Stimulated activated CD8-positive, alpha-beta memory T cell treated with anti-CD3 and anti-CD28 coated beads, Interleukin-4, amount 100 ng/mL, for 24 hours (primary cell): ENCODE measurements at places on chromosomes 7 and 10.
A peak's percentile ranks its signal among the peaks of the same experiment; 100 is the strongest.

GRCh38 chr10:71974489-71975021, 10.4 kb downstream of the CHST3 start:
- DNase-seq: peak; percentile 31

DNA sequence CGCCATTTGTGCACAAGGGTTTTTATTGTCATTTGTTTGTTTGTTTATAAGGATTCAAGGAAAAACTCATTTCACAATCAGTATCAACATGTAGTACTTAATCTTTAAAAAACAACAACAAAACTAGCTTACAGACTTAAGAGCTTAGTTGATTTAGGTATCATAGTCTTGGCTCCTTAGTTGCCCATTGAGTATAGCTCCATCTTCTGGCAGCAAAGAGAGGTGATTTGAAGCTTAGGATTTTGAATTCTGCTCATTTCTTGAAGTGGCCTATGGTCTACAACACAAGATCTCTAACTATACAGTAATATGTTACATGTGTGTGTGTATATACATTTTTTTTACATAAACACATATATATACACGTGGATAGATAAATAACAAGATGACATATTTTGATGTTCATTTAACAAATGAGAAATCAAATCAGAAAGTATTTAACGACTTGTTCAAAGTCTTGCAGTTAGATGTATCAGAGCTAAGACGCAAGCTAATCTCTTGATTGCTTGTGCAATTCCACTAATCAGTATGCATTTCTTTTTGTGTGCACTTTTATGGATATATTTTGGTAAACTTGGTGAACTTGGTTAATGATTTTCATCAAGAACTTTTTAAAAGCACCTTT, 307.3 kb downstream of the CAMK1D start:
- no peak for DNase-seq

- DNase-seq: no peak
Observed at GRCh38 chr10:75924309-75924902, 493.0 kb downstream of the LRMDA start.

- no peak for DNase-seq
Observed at GRCh38 chr7:155836216-155837125, 24.2 kb upstream of the SHH start.

DNA sequence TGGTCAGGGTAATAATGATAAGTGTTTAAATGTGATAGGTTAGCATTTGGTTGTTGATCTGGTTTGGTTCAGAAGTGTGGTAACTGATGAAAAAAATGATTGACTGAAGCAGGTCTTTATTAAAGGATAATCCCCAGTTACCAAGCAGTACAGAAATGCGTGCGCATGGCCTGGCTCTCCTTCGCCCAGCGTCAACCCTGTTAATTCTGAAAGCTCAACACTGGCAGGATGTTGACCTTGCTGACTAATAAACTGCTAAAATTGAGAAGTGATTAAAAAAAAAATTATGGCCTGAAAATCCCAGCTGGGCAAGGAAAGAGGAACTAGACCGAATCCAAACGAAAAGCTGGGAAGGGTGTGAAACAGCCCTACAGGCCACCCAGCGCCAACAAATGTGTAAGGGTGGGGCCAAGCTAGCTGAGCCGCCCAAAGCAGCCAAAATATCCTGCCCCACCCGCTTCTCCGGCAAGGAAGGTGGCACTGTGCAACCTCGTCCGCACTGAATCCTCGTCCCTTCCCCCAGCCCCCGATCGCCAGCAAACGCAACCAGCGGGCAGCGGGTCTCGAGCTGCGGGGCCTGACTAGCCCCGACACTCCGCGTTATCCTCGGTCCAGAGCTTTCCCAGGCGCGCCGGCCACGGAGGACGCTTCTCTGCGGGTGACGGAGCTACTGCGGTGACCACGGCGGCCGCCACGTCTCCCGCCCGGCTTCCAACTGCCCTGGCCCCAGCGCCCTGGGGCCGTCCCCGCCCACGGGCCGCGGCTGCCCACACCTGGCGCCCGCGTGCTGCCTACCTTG, 561 bp downstream of the SHTN1 start:
- no peak for DNase-seq

GRCh38 chr10:89093728-89094127, 103.1 kb downstream of the FAS start:
- no peak for DNase-seq

DNA sequence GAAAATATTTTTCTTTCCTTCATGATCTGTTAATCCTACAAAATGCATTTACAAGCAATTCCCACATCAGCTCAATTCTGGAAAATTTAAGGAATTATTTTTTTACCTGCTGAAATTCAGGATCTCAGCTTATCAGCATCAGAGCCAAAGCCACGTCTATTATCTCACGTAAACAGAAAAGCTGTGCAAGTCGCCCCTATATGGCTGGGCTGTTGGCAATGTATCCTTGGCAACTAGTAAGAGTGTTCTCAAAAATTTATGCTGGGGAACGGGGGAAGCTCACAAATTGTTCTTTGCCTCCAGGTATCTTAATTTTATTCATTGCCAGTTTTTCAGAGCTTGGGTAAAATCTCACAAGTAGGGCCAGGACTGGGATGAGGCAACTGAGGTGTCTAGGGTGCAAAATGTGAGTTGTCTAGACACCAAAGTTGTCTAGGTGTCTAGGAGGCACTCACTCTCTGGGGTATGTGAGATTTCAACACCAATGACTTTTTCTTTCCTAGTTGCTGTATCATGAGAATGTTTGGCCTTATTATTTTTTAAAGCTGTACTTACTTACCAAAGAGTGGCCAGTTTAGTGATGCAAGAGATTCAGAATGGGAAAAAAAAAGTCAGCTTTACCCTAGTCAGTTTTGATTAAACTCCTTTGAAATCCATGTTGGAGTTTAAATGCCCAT, 5.1 kb downstream of the GSTO2 start:
- DNase-seq: no peak

DNA sequence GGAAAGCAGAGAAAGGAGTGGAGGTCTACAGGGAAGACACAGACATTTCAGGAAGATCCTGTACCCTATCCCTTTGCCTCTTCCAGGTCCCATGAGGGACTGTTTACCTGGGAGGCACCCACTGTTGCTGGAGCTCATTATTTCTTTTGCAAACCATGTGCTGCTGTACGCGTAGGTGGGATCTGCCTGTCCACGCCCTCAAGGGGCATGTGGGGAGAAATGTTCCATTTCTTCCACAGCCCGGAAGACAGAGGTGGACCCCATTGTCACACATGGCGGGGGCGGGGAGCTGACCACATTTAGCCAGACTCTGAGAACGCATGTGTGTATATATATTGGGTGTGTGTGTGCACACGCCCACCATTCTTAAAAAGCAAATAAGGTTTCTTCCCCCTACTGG, 2.0 kb downstream of the PLXNA4 start:
- no peak for DNase-seq

DNA sequence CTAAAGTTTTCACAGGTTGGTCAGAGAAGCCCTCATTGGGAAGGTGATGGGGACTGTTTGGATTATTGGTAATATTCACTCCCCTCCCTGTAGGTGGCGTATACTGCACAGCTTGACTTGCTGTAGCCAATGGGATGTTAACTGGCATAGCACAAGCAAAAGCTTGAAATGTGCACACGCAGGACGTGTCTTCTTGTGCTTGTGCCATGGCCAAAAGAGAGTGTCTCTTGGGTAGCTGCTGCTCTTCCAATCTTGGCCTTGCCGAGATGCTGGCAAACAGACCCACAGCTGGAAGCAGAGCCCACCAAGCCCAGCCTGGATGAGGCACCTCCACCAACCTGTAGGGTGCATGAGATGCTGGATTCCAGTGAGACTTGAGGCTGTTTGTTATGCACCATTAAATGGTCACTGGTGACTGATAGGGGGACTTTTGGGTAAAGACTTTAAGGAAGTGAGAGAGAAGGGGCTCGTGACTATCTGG, 266.0 kb downstream of the GRID1 start:
- no peak for DNase-seq

DNA sequence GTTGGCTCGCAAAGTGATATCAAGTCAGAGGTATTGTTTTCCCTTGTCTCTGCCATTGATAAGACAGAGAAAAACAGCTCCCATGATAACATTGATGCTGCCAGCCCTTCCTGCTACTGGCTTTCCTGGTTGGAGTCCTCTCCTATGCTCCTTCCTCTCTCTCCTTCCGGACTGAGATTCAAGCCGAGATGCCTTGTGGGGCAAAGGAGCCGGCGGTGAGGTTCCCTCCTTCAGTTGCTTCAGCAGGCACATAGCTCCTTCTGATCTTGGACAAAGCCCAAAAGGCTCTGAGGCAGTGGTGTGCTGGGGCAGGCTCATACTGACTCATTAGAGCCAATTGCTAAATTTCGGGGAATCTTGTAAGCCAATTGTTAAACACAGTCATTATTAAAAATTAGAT, 8.8 kb upstream of the ZCCHC24 start:
- DNase-seq: no peak

DNA sequence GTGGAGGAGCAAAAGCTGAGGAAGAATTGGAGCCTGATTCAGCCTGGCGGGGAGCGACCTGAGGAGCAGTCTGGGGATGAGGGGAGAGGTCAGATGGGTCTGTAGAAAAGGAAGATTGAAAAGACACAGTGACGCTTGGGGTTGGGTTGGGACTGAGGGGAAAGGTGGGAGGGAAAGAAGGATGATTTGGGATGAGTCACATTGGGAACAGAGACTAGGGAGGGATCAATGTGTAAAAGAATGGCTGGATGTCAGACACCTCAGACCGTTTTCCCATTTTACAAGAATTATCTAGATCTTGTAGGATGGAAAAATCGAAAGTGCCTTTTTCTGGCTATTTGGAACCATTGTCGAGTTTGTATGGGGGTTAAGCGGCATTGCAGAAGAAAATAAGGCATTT, 1076.5 kb downstream of the DNAJB9 start:
- DNase-seq: no peak

- no peak for DNase-seq
Observed at GRCh38 chr7:139340808-139341057, 404 bp upstream of the FMC1 start.

DNA sequence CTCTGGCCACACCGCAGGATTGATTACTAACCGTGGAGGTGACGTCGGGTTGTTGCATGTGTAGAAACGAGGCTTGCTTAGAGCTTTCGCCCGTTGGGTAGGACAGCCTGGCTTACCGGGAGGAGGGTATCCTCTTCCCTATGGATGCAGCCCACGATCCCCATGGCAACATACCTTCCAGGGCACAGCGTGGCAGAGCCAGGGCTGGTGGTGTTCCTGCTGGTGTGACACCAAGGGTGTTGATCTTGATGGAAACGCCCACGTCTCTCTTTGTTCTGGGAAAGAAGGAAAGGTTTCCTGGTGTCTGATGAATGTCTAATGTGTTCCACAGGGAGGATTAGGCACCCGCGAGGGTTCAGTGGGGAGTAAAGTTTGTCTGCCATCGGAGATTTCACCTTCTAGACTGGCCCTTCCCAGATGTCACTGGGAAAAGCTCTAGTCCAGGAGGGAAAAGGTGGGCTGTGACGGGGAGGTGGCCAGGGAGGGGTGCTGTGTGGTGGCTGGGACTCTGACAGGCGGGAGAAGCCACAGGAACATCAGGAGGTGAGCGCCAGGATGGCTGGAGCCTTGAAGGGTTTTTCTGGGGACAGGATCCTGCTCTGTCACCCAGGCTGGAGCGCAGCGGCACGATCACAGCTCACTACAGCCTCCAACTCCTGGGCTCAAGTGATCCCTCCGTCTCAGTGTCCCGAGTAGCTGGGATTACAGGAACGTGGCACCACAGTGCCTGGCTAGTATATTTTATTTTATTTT, 102.1 kb downstream of the CUX1 start:
- DNase-seq: no peak

DNA sequence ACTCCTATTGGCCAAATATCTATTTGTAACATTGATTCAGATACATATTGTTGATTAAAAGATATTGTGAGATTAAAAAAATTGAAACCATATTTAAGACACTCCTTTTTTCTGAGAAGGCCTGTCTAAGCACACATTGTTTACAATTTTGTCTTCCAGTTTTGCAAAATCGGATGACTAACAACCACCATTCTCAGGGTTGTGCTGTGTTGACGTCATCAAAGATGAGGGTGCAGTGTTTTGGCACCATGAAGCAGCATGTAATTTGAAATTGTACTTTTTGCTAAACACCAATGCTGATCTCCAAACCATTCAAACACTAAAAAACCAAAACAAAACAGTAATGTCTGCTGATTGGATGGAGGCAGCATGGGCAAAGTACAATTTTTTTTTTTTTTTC, 7.4 kb downstream of the CREB5 start:
- no peak for DNase-seq

DNA sequence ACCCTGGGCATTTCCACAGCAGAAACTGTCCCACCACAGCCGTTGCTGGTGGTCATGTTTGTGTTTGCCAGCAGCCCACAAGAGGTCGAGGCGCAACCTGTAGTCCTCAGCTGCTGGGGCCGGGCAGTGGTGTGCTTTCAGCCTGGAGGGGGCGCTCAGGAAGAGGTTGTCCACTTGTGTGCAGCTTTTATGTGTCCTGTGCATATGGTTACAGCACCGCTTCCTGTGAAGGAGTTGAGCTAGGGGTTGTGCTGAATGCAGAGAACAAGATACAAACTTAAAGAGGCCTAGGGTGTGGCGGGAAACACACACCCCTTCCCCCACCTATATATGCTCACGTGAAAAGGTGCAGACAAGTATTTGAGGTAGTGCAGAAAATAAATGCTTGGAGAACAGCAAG, 29.5 kb upstream of the PFKFB3 start:
- peak; percentile 33 for DNase-seq

DNA sequence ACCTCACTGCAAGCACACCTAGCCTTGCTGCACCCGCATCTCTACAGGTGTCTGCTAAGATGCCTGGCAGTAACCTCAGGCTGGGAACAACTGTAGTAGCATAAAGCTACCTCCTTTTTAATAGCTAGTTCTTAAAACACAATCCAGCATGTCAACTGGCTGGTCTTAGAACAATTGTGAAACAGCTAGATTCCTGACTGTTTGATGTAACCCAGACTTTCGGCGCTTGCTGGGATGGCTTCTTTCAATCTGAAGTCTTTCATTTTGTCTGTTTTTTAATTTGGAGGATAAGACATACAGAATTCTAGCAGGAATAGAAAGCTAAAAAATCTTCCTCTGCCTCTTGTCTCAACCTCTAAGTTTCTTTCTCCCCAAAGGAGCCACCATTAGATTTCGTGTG, 59.8 kb downstream of the GSDME start:
- DNase-seq: no peak
